ENCODE measurements at places on chromosomes 7 and 10.

- DNase-seq: no peak
Observed at GRCh38 chr7:101940830-101941229, 123.4 kb downstream of the CUX1 start.

GRCh38 chr7:102106625-102107024, 180.0 kb upstream of the SH2B2 start:
- DNase-seq: no peak

GRCh38 chr7:69336976-69337375, 261.3 kb upstream of the AUTS2 start:
- no peak for DNase-seq

- no peak for DNase-seq
Observed at GRCh38 chr7:27947586-27948278, 207.8 kb downstream of the TAX1BP1 start.

- peak; percentile 97 for DNase-seq
Observed at GRCh38 chr10:119414081-119414611, 128.4 kb downstream of the RGS10 start.

DNA sequence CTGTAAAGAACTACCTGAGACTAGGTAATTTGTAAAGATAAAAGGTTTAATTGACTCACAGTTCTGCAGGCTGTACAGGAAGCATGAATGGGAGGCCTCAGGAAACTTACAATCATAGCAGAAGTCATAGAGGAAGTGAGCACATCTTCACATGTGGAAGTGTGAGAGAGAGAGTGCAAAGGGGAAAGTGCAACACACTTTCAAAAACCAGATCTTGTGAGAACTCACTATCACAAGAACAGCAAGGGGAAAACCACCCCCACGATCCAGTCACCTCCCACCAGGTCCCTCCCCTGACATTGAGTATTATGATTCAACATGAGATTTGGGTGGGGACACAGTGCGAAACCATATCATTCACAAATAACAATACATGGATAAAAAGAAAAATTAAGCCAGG, 24.5 kb downstream of the AVL9 start:
- no peak for DNase-seq

GRCh38 chr10:35194906-35195305, 68.3 kb downstream of the CREM start:
- no peak for DNase-seq

- peak; percentile 34 for DNase-seq
Observed at GRCh38 chr7:6317797-6318438, 45.5 kb upstream of the CYTH3 start.

DNA sequence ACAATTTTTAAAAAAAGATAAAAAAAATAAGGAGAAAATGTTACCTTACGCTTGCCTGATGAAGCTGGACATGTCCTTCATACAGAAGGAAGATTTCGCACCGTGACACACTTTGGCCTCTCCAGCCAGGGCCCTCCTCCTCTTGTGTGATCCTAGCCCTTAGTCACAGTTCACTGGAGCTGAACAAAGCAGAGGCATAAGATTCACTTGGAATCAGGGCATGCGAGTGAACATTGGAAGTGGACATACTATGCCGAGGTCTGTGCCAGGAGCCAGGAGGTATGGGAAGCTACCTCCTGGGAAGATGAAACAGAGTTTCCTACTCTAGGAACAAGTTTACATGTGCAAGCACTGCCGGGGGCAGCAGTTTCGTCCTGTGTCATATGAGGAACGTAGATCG, 91.5 kb downstream of the XPNPEP1 start:
- DNase-seq: no peak

- DNase-seq: no peak
Observed at GRCh38 chr10:101629837-101630632, 41.9 kb downstream of the DPCD start.

DNA sequence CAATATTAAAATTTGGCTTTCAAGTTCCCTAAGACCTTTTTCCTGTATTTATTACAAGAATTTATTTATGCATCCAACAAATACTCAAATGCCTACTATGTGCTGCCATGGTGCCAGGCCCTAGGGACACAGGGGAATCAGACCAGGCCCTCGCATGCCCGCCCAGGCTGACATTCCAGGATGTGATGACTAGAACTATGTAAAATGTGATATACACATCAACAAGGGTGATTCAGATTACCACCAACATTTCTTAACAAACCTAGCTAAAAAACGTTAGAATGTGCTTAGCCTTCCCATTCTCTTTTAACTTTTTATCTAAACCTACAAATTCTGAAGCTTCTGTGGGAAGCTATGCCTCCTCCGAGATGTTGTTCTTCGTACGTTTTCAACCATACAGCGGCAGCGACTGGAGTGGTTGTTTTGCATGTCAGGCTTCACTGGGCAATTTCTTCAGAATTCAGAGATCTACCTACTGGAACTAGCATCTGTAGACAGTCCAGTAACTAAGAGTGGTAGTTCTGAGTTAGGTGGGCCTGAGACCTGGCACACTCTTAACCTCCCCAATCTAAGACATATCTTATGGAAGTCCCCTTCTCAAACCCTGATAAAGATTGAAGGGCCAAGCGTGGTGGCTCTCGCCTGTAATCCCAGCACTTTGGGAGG, 22.1 kb downstream of the GNA12 start:
- no peak for DNase-seq

DNA sequence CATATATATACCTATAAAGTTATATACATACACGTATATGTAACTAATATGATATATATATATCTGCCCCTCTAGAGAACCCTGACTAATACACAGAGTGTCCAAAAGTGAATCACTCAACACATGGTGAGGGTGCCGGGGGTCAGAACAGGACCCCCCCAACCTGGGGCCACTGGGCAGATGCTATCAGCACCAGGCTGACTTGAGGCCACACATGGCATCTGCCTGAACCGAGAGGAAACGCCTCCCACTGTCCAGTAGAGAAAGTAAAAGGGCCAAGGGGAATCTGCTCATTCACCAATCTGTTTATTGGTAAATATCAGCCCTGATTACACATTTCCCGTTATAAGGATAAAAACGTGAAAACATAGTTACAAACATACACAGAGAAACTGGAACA, 218.3 kb downstream of the PTPRN2 start:
- no peak for DNase-seq

GRCh38 chr7:22150221-22150620, 204.5 kb upstream of the CDCA7L start:
- DNase-seq: no peak

DNA sequence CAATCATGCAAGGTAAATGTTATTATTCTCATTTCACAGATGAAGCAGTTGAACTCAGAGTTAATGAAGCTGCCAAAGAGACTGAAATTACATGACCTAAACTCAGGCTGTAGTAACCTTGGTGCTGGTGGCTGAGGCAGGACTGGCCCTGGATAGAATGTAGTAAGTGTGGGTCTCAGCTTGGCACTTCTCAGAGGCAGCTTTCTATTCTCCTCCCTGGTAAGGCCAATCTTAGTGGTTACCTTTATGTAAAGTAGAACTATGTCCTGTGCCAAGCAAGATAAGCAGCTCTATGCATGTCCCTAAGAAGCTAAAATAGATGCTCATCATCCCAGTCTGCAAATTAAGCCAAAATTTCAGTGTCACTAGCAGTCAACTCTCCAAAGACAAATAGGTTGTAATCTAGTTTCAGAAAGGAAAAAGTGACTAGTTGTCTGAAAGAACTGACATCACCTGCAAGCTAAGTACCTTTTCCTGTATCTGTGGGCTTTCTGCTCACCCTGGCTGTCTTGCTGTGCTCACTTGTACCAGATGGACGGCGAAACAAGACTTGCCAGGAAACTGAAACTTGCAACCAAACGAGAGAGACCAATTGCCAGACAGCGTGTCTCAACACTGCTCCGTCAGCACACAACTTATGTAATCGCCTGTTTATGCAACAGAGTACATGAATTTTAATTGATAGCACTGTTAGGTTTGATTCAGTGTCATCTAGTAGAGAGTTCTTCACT, 43.7 kb downstream of the CH25H start:
- DNase-seq: no peak

GRCh38 chr7:95035295-95035694, 127.9 kb downstream of the PPP1R9A start:
- no peak for DNase-seq

- no peak for DNase-seq
Observed at GRCh38 chr7:142554560-142555532, 194.4 kb upstream of the PRSS1 start.

All from brain pericyte (primary cell).